ENCODE measurements at places on chromosomes 12 and 14.

DNA sequence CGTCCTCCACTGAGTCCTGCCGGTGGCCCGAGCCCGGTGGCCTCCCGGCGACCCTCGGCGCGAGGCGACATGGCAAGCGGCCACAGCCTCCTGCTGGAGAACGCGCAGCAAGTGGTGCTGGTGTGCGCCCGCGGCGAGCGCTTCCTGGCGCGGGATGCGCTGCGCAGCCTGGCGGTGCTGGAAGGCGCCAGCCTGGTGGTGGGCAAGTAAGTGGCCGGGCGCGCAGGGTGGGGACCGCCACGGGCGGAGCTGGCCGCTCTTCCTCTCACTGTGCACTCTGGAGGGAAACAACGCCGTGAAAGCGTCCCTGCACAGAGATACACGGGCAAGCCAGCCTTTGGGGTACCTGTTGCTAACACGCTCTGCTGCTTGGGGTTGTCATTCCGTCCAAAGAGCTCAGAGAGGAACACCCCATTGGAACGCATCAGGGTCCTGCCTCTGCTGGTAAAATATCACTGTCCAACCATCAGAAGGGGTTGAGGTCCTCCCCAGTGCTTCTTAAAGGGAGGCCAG, at the start of gene AMDHD1:
Gene AMDHD1, plus strand, starts transcription at position 2 of the 513 bp plus-strand sequence. Its CDS starts 68 bp downstream, at position 70.
- peak; percentile 36 for DNase-seq

DNA sequence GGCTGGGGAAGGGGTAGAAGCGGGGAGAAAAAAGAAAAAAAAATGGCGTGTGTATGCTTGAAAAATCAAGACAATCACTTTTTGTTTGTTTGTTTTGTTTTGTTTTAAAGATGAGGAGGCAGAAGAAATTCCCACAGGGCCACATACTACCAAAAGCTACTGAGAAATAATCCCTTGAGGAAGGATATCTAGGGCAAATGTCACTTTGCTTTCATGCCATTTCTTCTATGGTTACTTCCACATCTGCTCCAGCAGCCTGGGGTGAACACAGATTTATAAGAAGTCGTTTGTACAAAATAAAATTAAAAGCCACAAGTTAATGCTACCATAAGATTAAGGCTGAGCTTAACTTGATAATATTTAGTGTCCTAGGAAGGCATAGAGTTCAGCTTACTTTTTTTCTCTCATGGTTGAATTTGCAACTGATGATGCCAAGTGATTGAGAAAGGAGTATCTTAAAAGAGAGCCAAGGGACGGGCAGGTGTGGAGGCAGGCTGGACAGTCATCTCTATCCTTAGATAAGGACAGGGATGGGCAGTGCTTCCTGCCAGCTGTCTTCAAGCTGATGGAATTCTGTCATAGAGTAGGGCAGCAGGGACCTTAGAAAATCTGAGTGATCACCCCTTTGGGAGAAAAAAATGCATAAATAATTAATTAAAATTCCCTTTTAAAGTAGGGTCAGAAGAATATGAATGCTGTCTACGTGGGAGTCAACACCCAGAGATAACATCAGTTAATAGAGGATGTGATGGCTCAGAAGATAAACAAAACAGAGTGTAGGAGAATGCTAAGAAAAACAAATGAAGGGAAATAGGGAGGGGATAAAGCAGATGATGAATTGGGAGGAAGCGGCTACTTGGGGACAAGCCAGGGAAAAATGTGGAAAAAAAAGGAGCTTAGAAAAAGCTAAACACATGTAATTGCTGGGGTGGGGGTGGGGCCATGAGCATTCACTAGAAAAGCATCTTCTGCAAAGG, 57.1 kb downstream of the DYRK2 start:
- no peak for DNase-seq

GRCh38 chr12:78886719-78887407, 22.3 kb downstream of the SYT1 start:
- DNase-seq, result no peak

DNA sequence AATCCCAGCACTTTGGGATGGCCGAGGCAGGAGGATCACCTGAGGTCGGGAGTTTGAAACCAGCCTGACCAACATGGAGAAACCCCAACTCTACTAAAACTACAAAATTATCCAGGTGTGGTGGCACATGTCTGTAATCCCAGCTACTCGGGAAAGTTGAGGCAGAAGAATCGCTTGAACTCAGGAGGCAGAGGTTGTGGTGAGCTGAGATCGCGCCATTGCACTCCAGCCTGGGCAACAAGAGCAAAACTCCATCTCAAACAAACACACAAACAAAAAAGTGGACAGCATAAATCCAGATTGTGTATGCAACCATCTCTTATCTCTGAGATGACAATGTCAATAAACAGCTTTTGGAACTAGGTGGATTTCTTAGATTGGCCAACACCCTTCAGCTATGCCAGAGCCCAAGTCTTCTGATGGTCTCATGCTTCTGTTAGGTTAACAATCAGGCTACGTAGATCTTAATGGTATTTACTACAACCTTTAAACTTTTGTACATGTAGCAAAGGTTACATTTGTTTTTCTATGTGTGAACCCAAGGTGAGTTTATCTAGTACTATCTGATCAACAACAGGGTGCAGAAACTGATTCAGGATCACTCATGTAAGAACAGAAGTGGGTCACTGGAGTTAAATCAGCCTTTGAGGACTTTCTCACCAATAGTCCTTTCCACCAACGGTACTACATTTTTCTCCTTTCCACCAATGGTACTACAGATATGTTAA, 73.7 kb downstream of the DUSP16 start:
- no peak for DNase-seq

DNA sequence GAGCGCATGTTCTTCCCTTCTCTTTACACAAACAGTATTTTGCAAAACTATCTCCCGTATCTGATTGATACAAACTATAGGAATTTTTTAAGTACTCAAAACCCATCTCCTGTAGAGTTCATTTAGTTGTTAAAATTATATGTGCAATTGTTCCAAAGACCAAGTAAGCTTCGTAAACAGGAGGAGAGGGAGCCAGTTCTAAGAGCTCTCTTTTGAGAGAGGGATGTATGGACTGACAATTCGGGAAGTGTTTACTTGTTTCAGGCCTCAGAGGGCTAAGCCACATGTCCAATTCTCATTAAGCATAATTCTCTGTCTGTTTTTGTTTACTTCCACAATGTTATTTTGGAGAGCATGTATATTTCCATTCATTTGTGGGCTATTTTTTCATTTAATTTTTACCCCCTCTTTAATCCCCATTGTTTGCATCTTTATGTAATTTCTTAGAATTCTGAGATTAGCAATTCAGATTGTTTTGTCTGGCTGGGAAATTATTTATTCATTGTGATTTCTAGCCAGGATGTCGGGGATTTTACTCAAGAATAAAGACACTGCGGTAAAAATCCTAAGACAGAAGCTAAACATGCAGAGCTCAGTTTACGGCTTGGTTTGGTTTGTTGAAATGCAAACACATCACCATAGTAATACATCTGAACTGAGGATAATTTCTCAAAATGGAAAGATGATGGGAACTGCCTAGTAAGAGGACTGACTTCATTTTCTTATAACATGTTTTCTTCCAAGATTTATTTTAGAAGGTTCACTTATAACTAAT, 126.8 kb downstream of the KCNK10 start:
- no peak for DNase-seq
